MCF 10A (cell line): ENCODE measurements at places on chromosomes 4 and X.
A peak's percentile ranks its signal among the peaks of the same experiment; 100 is the strongest.

- no peak for DNase-seq
Measured at GRCh38 chr4:143531788-143532491, 18.4 kb downstream of the SMARCA5 start.

- peak; percentile 7 for DNase-seq
Measured at GRCh38 chr4:108473163-108473720, 147.1 kb upstream of the RPL34 start.

DNA sequence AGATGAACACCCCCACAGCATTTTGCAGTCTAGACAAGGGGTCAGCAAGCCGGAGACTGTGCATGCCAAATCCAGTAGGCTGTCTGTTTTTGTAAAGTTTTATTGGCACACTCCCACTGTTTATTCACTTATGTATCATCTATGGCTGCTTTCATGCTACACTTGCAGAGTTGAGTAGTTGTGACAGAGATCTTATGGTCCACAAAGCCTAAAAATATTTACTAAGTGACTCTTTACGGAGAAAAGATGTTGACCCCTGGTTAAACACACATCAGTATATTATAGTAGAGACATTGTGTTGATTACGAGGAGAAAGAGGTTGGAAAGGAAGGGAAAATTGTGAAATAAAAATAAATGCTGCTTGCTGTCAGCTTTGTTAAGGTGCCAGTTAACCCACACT, 2.2 kb upstream of the LHFPL1 start:
- no peak for DNase-seq

GRCh38 chr4:152697284-152698088, 17.7 kb upstream of the TMEM154 start:
- peak; percentile 77 for DNase-seq

GRCh38 chr4:101232074-101232776, 115.1 kb downstream of the PPP3CA start:
- peak; percentile 83 for DNase-seq
